ENCODE measurements at places on chromosomes 2 and 18.

- no peak for DNase-seq
Measured at GRCh38 chr2:67399831-67400489, 2.8 kb downstream of the ETAA1 start.

- DNase-seq = no peak
Measured at GRCh38 chr2:46216213-46216612, 81.0 kb upstream of the EPAS1 start.

- no peak for DNase-seq
Measured at GRCh38 chr18:32289483-32290075, 99.7 kb downstream of the MEP1B start.

GRCh38 chr2:69385443-69386151 lies 1.4 kb downstream of the GFPT1 start:
- DNase-seq = no peak

DNA sequence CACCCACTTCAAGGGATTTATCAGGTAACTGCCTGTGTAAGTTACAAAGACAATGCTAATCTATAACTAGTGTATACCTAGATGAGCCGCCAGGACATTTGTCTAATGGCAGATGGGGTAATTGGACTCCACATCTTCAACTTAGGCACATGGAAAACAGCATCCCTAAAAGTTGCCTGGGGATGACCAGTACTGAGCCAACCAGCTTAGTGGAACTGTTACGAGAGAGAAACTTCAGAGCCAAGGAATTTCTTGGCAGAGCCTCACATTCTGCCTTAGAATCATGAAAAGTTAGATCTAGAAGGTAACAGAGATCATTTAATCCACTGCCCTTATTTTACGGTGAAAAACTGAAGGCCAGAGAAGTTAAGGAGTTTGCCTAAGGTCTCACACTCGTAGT lies 15.5 kb upstream of the CLASP1 start:
- DNase-seq = no peak

DNA sequence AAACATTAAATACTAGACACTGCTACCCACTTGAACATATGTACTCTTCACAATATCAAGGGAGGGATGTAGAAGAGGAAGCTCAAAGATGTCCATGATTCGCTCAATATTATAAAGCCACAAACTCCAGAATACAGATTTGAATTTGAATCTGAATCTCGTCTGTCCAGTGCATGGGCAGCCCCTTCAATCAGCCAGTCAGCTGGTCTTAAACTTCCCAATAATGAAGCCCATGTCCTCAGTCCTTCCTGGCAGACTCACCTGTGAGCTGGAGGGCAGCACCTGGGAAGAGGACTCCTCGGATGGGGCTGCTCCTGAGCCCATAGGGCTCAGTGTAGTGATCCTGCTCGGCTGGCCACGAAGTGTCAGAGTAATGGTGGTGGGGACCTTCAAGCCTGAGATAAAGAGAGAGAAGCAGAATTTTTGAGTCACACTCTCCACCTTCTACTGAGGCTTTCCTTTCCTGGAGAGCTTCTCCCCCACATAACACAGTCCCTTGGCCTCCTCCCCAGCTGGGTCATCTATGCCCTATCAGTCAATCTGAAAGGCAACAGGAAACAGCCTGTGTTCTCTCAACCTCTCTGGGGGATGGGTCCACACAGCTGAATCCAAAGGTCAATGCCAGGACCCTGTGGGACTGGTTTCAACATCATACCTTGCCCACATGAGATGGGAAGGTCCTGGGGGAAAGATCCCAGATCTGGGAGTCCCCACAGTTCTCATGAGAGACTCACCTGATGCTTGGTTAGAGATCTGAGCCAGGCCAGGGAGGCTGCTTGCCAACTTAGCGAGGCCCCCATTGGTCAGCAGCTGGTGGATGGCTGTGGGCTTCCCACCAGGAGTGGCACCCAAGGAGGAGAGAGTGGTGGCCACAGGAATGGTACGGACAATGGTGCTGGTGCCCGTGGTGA lies 36.5 kb downstream of the KANSL3 start:
- DNase-seq = no peak

GRCh38 chr2:181725476-181725875 lies 45.2 kb upstream of the NEUROD1 start:
- DNase-seq = no peak

DNA sequence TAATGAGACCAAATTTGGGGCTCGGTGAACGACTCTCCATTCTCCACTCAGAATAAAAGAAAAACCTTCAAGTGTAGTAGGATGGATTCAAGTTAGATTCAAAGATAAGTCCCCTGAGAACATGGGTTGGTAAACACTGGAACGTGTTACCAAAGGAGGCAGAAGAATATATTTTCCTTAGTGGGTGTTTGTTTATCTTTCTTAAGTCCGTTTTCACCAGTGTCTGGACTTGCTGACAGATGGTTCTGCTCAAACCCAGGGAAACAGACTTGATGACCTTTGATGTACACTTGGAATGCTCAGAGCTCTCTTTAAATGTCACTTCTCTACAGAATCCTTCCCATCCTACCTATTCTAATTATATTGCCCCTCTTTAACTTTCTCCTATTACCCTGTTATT lies 310.3 kb upstream of the ZNF521 start:
- no peak for DNase-seq

DNA sequence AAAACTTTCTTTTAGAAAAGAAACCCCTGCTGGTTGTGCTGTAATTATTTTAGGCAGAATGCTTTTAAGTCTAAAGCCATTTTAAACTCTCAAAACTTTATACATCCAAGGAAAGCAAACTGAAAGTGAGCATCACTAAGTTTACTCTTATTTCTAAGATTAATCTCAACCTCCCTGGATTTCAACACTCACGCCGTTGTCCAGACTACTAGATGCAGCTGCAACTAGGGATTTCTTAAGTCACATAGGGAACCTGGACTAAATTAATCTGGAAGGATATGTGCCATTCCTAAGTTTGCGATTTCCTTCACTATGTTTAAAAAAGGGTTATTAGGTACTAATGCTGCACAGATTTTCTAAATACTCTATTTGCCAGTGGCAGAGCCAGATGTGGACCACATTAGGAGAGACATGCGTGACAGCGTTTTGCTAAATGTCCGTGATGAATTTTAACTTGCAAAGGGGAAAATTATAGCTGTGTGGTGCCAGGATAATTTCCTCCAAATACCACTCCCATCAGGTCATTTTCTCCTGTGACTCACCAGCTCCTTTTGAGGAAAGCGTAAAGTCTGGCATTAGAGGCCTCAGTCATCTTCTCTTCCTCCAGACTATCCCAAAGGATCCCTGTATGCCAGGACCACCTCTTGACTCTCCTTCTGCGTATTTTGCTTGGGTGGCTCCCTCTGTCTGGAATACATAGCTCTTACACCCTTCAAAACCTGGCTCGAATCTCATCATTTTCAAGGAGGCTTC lies 143.7 kb downstream of the ATL2 start:
- DNase-seq = no peak

DNA sequence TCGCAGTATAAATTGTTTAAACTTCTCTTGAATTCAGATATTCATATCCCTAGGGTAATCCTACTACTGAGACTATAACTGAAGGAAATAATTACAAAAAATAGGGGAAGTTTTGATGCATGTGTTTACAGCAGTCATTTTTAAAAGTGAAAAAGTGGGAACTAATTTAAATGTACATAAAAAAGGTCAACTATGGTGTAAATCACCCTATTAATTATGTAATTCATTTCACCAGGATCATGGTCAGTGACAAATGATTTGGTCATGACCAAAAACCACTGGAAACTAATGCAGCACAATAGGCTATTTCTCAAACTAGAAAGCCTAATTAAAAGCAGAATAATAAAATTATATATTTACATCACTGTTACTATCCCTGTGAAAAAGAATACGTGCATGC lies 5.0 kb upstream of the CNGA3 start:
- DNase-seq = no peak

DNA sequence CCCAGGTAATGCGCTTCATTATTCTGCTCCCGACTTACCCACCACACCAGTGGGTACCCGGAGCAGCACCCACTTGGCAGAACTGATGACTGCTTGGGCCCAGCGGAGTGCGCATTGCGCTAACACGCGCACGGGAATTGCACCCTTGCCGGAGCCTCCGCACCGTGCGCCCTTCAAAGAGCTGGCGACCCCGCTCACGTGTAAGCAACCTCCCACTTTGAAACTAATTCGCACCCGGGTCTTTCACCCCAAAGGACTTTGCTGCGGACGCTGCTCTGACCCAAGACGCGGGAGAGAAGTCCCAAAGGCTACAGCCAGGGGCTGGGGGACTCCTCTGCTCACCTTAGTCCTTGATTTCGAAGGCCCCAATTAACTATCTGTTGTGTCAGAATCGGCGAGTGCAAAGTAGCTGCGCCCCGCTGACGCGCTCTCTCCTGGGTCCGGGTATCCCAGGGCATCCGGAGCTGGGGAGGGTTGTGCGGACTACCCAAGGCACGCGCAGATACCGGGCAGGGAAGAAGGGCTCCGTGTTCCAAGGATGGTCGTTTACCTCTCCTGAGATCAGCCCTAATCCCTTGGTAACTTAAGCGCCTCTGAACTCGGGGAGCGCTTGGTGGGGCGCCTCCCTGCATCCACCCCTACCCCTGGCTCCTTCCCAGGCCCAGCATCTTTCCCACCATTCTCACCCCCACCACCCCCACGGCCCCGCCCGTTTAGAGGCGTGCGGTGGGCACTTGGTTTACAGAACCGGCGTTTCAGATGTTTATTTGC lies 13.1 kb upstream of the SATB2 start:
- no peak for DNase-seq

- no peak for DNase-seq
Measured at GRCh38 chr18:2641638-2642037, 13.9 kb upstream of the SMCHD1 start.

DNA sequence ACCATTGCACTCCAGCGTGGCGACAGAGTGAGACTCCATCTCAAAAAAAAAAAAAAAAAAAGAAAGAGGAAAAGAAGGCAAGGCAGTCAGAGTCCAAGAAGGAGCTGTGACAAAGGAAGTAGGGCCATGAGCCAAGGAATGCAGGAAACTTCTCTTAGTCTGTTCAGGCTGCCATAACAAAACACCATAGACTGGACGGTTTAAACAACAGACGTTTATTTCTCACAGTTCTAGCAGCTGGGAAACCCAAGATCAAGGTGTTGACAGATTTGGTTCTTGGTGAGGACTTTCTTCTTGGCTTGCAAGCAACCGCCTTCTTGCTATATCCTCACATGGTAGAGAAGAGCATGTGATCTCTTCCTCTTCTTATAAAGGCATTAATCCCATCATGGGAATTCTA lies 13.1 kb upstream of the SUMO1 start:
- DNase-seq = no peak

DNA sequence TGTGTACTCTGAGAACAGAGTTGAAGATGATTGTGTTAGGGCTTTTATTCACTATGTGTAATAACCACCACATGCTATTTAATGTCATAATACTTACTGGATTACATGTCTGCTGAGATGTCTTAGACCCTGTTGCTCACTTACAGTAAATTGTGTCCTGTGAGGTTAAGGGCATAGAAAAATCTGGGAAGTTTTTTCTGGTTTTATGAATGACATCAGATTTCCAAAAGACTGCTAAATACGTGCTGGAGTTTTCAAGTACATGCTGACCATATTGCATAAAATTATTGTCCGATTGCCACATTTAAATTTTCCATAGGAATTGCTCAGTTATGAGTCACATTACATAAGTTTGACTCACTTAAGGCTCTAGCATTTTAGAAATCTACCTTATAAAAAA lies 96.7 kb upstream of the COL5A2 start:
- DNase-seq = no peak

DNA sequence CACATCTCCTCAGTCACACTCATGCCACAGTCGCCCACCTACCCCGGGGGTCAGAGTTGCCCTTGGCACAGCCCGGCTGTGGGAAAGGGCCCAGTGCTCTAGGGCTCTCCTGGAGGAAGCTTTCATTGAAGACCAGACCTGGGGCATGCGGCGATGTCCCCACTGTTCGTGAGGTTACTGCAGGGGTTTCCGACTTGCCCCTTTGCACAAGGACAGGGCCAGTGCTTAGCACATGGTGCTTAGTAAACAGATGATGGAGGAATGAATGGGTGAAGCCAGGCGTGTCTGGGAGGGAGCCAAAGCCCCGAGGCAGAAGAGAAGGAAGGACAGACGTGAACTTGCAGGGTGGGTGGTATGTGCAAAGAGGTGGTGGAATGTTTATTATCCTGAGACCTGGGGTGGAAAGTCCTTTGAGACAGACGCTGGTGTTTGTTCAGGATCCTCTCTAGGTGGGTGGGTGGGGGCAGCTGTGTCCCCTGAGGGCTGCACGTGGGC lies 205.9 kb upstream of the ARL4C start:
- DNase-seq = no peak

DNA sequence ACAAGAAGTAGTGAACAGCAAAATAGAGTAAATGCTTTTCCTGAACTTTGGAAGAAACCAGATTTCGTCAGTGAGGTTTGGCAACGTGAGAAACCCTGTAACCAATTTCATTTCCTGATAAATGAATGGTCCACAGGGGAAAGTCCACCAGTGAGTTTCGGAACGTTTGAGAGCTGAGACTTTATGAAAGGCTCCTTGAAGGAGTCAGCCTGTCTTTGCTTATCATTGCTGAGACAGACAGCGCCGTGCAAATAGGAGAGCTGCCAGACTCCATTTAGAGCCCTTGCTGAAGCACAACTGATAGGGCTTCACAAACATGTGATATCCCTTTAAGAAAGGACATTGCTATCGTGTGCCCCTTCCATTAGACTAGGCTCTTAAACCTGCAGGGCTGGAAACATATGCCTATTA lies 121.8 kb upstream of the SMAD7 start:
- DNase-seq = no peak

- DNase-seq = no peak
Measured at GRCh38 chr2:43905871-43906270, 67.1 kb downstream of the ABCG8 start.

Measured in activated naive CD8-positive, alpha-beta T cell treated with anti-CD3 and anti-CD28 coated beads for 36 hours (primary cell).